ENCODE measurements at places on chromosomes 3 and 15.
A peak's percentile ranks its signal among the peaks of the same experiment; 100 is the strongest.

- no peak for DNase-seq
These were observed 197.6 kb upstream of the ZPLD1 start for GRCh38 chr3:102237181-102237580.

DNA sequence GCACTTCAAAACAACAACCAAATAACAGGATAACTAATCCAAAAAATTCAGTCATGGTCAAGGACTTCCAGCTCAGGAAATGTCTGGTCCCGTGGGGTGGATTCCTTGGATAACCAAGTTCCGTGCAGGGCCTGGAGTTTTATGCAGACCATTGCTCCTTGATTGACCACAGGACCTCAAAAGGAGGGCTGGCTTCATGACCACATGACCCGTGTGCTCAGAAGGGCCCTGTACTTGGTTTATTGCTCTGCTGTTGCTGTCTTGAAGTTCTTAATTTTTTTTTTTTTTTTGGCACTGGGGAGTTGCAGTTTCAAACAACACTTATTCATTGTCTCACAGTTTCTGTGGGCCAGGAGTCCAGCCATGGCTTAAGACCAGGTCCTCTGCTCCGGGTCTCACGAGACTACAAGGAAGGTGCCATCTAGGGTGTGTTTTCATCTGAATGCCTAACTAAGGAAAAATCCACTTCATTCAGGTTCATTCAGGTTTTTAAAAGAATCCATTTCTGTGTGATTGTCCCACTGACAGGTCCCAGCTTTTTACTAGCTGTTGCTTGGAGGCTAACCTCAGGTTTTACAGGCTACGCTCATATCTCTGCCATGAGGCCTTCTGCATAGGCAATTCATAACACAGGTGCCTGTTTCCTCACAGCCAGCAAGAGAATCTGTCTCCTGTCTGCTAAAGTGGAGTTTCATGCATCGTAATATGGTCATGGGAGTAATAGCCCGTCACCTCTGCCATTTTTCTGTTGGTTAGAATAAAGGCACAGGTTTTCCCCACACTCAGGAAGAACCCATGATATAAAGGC, 65.3 kb downstream of the FLNB start:
- no peak for DNase-seq

DNA sequence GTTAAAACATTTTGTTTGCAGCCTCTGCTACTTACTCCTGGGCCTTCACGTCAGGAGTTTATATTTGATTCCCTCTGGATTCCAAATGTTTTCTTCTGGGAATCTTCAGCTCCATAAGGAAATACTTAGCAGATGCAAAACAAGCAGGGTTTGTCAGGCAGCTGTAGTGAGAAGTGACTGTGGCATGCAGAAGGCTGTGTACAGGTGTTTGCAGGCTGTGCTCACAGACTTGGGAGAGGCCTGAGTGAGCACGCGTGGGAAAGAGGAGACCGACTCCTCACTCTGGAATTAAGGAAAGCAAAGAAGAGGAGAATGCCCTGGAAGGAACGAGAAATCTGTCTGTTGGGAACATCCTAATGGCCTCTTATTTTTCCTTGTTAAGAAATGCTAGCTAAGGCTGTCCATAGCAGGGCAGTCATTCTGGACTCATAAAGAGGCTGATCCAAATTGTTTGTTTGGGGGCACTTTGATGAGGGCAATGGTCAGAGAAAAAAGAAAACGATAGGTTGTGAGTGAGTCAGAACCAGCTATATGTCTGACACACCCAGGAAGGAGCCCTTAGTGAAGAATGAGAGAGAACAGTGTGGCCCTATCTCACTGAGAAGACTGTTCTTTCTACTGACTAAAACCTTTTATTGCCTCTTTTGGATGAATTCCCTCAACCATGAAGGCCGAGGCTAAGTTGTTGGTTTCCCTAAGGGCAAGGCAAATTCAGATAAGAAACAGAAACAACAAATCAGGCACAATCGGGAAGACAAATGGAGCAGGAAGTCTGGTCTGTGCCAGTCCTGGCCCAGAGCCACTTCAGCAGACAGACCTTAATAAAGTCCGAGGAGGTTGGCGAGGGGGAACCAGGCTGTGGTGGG, 82.6 kb downstream of the TGFBR2 start:
- no peak for DNase-seq

DNA sequence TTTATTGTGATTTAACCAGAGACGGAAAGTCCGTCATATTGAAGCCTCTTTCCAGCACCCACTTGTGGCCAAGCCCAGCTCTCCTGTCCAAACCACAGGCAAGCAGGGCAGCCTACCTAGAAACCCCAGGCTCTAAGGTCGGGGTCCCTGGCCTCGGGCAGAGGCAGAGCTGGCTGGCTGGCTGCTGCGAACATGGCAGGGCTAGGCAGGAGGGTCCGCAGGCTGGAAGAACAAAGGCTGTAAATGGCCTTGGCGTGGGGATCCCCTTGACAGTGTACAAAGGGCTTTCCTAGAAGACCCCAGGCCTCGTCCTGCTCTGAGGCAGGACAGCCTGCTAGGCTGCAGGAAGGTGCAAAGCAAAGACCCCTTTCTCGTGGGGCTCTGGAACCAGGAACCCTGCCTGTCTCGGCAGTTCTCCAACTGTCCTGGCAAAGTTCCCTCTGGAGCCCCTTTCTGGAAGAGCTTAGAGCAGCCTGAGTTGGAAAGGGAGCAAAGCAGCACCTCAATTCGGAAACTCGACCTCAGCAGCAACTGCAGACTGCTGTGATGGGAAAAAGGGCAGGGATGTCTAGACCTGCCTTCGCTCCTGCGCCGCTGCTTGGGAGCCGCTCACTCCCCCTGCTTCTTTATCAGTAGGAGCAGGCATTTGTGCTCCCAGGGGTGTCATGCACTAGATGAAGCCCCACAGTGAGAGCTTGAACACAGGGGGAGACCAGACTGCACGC, 8.5 kb downstream of the CALML4 start:
- no peak for DNase-seq

DNA sequence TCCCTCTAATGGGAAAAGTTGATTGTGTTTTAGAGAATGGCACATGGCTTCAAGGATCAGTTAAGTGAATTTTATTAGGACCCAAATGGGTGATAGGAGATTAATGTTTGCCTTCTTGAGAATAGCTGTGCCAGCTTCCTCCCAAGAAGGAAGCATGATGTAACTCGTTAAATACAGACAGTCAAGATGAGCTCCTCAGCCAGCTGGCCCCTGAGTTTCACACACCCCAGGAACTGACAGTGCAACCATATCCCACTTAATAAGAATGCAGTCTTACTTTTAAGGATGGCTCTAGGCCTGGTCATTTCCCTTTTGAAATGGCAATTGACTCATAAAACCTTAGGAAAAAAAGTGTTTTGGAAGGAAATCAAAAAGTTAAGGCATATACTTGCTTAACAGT, 472.8 kb upstream of the KCNMB2 start:
- no peak for DNase-seq

DNA sequence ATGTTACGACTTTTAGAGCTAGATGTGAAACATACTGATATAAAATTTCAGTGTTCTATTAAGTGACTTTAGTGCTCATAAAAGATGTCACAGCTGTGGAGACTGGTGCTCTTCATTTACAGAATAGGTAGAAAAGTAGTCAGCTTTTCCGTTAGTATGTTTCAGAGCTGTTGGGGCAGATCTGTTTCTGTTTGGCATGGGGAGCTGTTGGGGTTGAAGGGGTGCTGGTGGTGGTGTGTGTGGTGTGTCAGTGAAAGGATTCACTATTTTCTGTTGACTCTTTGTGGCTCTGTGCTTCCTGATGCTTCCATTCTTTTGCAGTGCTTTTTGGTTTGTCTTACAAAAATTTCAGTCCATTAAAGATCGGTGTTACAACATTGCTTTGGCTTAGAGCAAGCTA, 3.2 kb downstream of the UBE2E2 start:
- DNase-seq, result no peak

GRCh38 chr3:10470120-10471053, 35.0 kb downstream of the ATP2B2 start:
- peak; percentile 42 for DNase-seq

Data from iPS DF 19.7 (cell line).